ENCODE measurements at places on chromosomes 4 and X.

DNA sequence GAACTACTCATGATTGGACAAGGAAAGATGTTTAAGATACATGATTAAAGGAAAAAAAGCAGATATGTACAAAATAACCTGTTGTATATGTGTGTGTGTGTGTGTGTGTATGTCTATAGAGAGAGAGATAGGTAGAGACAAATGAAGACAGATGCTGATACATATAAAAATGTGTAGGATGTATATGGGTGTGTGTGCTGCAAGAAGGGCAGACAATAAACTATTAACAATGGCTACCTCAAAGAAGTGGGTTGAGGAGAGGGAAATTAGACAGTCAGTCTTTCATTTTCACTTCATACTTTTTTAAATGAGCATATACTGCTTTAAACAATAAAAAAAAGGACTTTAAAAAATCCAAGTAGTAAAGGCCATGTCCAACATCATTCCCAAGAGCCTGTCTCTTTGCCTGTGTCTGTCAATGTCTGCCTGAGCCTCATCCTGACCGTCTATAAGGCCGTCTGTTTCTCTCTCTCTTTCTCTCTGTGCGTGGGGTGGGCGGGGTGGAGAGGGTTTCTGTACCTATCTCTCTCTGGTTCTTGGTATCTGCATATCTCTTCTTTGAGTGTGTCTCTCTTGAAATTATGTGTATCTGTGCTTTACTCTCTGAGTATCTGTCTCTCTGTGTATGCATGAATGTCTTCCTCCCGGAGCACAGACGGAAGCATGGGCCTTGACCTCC is 62.8 kb downstream of the LRBA start:
- DNase-seq: no peak

GRCh38 chrX:40064055-40064597 is 33.6 kb downstream of the BCOR start:
- DNase-seq: no peak

GRCh38 chrX:153885968-153886903 is at the start of gene L1CAM:
L1CAM (minus strand) TSS chrX:153886173; CDS start chrX:153875836, 10,337 bp downstream.
- no peak for DNase-seq

DNA sequence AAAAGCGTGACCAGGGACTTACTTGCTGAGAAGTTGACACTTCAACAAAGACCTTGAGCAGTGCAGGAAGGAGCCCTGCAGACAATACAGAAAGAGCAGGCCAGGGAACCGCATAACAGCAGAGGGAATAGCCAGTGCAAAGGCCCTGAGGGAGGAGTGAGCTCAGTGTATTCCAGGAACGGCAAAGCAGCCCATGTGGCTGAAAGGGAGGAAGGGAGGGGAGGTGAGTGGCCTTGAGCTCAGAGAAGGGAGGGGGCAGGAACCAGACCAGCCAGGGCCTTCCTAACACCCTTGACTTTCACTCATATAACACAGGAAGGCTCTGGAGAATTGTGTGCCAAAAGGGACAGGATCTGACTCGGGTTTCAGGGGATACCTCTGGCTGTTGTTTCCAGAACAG is 112.2 kb downstream of the BCOR start:
- no peak for DNase-seq

DNA sequence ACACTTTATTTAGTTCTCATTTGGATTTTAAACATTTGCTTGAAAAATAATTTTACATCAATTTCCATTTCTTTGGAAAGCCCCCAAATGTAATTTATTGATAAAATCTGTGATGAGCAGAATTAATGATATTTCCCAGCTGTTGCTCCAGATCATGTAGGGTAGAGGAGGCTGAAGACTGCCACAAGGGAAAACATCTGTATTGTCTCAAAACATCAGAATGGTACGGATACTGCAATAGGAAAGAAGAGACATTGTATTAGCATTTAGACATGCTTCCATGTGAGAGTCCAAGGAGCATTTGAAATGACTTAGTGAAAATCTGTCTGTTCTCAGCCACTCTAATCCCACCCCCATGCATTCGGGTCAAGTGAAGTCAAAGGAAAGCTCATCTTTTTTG is 14.4 kb downstream of the ADH1A start:
- DNase-seq: no peak

GRCh38 chr4:86221002-86221401 is 138.9 kb downstream of the MAPK10 start:
- DNase-seq: no peak

- DNase-seq: no peak
Measured at GRCh38 chr4:24322511-24322910, 261.8 kb downstream of the DHX15 start.

GRCh38 chr4:633406-633805 is 8.0 kb downstream of the PDE6B start:
- DNase-seq: no peak

- DNase-seq: no peak
Measured at GRCh38 chrX:6904156-6904555, 243.4 kb upstream of the STS start.

GRCh38 chrX:141176586-141177451 is at the start of gene LDOC1:
LDOC1 (minus strand) TSS chrX:141177129; CDS start chrX:141177021, 108 bp downstream.
- no peak for DNase-seq

DNA sequence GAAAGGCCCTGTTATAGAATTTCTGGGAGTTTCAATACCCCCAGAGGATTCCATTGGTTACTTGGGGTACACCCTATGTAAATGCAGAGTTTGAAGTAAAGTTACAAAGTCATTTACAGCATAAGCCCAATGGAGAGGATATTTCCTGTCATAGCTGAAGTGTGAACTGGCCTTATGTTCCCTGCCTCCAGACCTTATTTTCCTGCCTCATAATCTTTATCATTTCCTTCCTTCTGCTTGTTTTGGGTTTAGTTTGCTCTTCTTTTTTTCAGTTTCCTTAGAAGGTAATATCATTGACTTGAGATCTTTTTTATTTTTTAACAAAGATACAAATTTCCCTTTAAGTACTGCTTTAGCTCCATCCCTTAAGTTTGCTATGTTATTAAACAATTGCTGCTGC is 85.4 kb downstream of the PPEF1 start:
- DNase-seq: no peak

DNA sequence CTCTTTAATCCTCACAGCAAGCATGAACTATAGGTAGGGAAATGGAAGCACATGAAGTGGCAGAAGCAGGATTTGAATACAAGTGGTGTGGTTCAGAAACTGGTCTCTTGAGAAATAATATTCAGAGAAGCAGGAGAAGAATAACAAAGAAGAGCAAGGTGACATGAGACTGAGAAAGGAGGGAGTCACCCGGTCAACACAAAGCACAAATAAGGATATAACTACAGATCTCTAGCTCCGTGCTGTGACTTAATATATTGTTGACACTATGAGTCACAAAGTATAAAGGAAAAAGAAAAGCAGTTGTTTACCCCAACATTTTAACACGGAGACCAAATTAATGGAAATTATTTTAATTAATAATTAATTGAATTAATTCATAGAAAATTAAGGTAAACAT is 204.5 kb downstream of the CPE start:
- no peak for DNase-seq

GRCh38 chr4:140296335-140297220 is 76.9 kb upstream of the SCOC start:
- peak; percentile 1 for DNase-seq
